ENCODE measurements at places on chromosomes 16 and 17.

- DNase-seq, result no peak
Measured at GRCh38 chr17:63276821-63277220, 169.3 kb downstream of the CYB561 start.

GRCh38 chr17:64146418-64147109 is 16.6 kb upstream of the ERN1 start:
- peak; percentile 55 for DNase-seq

DNA sequence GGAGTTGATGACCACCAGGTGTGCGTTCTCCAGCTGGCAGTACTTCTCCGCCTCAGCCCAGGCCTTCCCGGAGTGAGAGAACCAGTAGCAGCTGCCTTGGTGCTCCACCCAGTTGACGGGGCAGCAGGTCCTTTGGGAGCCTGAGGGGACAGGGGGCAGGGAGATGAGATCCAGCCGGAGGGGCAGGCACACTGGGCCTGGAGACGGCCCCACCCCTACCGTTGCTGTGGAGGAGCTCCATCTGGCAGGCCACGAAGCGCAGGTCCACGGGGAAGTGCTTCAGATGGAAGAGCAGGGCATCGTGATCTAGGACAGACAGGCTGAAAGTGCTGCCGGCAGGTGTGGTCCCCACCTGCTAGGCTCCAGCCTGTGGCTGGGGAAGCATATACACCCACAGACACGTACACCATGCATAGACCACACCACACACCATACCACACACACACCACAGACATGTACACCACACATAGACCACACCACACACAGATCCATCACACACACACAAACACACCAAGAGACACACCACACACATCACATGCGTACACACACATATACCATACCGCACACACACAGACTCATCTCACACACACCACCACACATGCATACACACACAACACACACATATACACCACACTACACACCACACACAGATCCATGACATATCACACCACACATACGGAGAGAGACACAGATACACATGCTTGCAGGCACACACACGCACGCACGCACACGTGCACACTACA is 7.4 kb downstream of the ASGR2 start:
- no peak for DNase-seq

DNA sequence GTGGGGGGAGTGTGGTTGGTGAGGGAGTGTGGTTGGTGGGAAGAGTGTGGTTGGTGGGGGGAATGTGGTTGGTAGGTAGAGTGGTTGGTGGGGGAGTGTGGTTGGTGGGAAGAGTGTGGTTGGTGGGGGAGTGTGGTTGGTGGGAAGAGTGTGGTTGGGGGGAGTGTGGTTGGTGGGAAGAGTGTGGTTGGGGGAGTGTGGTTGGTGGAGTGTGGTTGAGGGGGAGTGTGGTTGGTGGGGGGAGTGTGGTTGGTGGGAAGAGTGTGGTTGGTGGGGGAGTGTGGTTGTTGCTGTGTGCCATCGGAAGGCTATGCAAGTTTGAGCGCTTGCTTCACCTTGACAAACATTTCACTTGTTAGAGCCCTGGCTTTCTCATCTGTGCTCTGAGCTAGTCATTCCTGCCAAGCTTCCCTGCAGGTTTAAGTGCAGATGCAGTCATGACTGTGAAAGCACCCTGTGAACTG is 20.1 kb downstream of the MINK1 start:
- no peak for DNase-seq

GRCh38 chr17:21537302-21537701 is 155.0 kb upstream of the KCNJ18 start:
- no peak for DNase-seq

DNA sequence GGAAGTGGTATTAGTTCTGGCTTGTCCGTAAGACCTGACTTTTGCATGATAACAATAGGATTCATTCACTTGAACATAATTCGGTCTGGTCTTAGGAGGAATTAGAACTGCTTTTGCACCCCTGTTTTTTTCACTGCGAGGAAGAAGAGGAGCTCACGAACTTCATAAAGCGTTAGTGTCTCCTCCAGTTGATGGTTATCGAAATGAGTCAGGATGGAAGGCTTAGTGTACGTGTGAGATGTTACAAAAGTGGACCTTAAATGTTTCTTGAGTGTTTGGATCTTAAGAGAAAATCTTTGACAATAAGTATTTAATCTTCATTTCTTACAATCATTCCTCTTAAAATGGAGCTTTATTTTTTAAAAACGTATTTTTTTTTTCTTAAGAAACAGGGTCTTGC is 52.8 kb downstream of the USP10 start:
- DNase-seq, result no peak

DNA sequence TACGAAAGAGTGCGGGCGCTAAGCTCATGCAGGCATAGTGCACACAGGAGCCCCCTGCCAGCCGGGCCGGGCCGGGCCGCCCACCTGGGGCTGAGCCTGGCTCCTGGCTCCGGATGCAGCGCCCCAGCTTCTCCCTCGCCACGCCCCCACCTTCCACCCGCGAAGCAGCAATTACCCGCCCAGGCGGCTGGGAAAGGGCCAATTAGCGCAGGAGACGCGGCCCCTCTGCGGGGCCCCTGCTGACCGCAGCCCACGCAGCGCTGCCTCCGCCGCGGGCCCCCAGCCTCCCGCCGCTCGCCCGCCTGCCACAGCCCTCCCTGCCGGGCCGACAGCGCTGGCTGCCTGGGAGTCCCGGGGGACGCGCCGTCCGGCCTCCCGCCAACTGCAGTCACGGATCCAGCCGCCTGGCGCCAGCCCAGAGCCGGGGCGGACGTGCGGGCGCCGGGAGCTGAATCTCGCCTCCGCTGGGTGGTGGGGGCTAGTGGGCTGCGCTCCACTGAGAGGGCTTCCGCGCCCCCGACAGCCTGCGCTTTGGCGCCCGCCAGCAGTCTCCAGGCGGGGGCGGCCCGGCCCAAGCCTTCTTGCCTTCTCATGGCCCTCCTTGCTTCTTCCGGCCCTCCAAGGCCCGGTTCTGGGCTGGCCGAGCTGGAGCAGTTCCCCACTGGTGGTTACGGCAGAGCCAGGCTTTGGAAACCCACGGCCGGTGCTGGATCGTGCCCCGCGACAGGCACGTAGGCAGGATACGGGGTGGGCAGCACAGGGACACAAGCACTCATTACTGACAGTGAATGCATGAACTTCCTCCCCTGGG is 14.9 kb upstream of the CBFB start:
- DNase-seq, result peak; percentile 76

GRCh38 chr16:11100239-11100750 is 155.7 kb downstream of the SOCS1 start:
- peak; percentile 69 for DNase-seq

DNA sequence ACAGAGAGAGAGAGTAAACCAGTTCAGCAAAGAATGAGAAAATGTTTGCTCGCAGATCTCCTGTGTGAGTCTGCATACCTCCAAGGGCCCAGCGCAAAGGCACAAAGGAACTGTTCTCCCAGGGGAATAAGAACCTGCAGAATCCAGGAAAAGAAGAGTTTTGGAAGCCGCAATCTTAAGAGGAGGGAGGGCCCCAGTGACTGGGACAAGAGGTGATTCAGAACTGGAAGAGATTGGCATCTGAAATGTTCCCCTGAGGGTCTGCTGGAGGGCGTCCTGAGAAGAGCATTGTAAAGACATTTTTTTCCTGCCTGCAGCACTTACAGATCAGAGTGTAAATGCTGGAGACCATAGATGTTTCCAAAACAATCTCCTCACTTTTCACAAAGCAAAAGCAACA is 6.1 kb downstream of the ATMIN start:
- DNase-seq, result no peak

DNA sequence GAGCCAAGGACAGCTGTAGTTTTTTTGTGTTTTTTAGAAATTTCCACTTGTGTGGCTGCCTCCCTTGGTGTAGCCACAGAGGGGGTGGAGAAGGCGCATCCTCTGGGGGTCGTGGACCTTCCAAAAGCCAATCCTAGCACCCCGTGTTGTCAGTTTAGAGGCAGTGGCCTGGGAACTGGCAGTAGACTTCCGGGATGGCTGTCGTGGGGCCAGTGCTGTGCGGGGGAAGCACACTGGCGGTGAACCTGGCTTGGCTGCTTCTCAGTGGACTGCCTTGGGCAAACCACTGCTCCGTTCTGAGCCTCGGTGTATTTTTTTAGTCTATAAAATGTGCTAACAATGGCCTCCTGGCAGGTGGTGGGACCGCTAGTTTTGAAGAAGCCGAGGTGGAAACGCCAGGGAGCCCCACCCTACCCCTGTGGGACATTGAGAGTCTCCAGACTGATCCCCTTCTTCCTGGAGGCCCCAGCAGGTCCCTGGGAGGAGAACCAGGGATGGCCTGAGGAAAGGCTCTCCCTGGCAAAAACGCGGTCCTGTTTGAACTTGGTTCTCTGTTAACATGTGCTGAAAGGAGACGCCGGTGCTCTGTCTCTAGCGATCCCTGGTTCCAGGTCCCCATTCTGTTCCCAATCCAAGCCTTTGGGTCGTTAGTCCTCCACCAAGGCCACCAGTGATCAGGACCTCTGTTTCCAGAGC is 125.7 kb downstream of the CMIP start:
- DNase-seq, result no peak

DNA sequence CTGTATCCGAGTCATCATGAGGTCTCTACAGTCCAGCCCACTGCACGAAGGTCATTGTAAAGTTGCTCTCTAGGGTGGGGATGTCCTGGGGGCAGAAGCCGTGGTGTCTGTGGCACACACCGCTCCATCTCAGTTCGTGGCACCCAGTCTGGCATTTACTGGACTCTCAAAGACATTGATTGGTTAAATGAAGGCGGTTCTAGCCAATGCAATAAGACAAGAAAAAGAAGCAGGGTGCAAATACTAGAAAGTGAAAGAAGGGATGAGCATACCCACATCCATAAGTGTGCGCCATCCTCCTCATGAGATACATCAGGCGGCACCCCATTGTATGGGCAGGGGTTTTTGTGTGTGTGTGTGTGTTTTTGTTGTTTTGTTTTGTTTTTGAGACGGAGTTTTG is 10.7 kb upstream of the ATP2A3 start:
- DNase-seq, result no peak

GRCh38 chr17:51371732-51372151 is 111.4 kb downstream of the UTP18 start:
- peak; percentile 53 for DNase-seq

DNA sequence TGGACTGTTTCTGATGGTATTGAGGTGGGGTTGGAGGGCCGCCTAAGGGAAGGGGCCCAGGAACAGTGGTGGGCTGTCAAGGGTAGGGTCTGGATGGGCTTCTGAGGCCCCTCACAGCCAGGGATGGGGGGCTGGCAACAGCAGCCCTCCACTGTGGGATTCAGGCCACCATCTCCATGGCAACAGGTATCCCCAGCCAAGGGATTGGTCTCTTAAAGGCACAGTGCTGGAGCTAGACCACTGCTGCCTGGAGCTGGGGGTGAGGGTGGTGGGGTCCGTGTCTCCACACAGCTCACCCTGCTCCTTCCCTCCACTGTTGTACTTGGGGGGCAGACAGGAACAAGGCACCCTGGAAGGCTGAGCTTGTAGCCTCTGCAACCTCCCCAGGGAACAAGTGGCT is 41.8 kb downstream of the PSME3IP1 start:
- no peak for DNase-seq

DNA sequence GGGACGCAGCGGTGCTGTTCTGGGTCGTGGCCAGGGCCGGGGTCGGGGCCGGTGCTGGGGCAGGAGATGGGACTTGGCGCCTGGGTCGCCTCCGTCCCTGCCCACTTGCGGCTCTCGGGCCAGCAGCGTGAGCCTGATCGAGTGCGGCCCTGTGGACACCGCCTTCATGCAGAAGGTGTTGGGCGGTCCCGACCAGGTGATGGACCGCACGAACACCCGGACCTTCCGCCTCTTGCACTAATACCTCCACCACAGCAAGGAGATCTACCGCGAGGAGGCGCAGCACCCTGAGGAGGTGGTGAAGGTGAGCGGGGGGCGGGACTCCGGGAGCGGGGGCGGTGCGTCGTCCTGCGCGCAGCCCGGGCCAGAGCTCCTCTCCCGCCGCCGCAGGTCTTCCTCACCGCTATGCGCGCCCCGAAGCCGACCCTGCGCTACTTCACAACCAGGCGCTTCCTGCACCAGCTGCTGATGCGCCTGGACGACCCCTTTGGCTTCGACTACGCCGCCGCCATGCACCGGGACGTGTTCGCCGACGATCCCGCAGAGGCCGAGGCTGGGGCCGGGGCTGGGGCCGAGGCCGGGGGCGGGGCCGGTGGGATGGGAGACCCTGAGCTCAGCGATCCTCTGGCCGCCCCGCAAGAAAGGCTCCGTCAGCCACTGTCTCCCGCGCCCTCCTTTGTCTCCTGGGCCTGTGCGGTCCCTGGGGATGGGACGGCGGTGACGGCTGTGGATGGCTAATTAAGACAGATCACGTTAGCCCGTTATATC is 4.5 kb upstream of the HSD17B1 start:
- DNase-seq, result peak; percentile 79

DNA sequence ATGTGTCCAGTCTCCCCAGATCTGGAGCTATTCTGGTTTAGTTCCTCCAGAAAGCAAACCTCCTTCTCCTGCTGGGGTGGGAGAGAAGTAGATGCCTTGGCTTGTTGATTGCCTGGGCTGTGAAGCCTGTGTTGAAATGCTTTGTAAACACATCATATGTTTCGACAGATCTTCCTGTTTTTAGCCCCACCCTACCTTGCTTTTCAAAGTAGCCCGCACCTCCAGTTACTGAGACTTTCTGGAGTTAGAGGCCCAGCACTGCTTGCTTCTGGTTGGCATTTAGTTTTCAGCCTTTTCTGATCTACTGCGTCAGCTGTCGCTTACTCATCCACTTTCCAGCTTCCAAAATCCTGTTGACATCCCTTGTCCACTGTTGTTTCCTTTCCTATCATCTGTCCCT is 17.9 kb upstream of the NDEL1 start:
- DNase-seq, result no peak

DNA sequence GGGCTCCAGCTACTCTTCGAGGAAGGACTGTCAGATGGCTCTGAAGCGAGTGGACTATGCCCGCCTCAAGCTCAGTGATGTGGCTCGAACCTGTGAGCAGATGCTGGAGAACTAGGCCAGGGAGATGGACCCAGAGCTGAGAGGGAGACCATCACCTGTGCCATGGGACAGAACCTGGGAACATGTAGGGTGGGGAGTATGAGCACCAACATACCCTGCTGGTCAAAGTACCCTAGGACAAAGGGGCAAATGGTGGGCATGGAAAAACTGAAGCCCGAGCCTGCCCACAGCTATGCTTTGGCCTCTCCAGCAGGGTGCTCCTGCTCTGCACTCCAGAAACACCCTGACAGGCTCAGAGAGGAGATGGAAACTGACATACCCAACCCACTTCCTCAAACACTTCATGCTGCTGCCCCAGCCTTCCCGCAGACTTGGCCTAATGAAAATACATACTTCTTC is 1.9 kb downstream of the MED11 start:
- DNase-seq, result no peak

- DNase-seq, result peak; percentile 60
Measured at GRCh38 chr17:13030459-13031300, 12.9 kb upstream of the ELAC2 start.

Data from stimulated activated CD4-positive, alpha-beta T cell treated with anti-CD3 and anti-CD28 coated beads, Interleukin-4, amount 100 ng/mL, for 24 hours (primary cell).